ENCODE measurements at places on chromosomes 1 and 21.

- DNase-seq, result no peak
Observed at GRCh38 chr1:182639330-182639729, 35.1 kb upstream of the RGS16 start.

GRCh38 chr21:16572032-16572431 is 842.2 kb downstream of the USP25 start:
- DNase-seq, result no peak

DNA sequence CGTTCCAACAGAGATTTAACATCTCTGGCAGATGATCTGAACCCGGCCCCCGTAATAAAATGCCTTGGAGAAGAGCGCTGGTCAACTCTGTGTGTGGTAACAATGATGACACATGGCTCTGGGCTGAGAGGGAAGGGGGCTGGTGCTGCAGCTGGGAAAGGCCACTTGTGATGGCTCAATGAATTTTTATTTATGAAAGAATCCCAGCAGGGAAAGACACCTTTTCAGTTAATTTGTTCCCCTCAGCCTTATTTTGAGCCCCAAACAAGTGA is 59.4 kb downstream of the SYT6 start:
- DNase-seq, result no peak

- DNase-seq, result no peak
Observed at GRCh38 chr1:175449306-175449705, 256.7 kb upstream of the KIAA0040 start.

GRCh38 chr1:235911876-235912275 is 45.2 kb upstream of the LYST start:
- no peak for DNase-seq

GRCh38 chr1:19198820-19199219 is 11.2 kb downstream of the UBR4 start:
- DNase-seq, result no peak

DNA sequence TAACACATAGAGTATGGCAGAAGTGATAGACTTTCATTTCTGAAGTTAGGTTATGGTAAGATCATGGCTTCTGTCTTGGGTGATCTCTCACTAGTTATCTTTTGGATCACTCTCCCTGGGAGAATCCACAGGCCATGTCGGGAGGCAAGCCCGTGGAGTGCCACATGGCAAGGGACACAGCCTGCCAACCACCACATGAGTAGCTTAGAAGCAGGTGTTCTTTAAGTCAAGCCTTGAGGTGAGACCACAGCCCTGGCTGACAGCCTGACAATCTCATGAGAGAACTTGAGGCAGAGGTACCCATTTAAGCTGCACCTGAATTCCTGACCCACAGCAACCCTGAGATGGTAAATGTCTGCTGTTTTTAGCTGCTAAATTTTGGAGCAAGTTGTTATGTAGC is 130.4 kb downstream of the KCNN3 start:
- DNase-seq, result no peak

GRCh38 chr21:23402929-23403520 is 2204.3 kb downstream of the MRPL39 start:
- no peak for DNase-seq

DNA sequence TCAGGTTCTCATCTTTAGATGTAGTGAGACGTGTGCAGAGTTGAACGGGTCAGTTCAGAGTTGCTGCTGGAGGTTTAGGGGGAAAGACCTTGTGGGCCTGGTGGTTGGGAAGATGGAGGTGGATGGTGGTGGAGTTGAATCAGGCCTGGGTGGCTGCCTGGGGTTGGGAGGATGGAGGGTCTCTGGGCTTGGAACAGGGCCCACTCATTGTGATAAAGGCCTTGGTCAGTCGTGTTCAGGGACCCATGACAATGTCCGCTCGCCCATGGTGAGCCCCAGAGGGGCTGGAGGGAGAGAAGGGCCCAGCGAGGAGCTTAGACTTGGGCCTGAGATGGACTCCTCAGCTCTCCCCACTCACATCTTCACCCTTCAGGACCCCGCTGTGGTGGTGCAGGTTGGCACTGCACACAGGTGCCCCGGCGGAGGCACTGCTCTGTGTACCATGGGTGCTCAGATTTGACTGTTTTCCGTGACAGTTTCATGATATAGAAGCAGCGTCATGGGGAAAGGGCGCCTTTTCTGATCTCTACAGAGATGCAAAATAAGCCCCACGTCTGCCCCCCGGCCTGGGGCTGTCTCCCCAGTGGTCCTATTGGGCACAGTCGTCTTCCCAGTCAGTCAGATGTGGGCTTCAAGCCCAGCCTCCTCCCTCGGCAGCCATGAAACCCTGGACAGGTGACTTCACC is 39.2 kb downstream of the DISP3 start:
- no peak for DNase-seq

DNA sequence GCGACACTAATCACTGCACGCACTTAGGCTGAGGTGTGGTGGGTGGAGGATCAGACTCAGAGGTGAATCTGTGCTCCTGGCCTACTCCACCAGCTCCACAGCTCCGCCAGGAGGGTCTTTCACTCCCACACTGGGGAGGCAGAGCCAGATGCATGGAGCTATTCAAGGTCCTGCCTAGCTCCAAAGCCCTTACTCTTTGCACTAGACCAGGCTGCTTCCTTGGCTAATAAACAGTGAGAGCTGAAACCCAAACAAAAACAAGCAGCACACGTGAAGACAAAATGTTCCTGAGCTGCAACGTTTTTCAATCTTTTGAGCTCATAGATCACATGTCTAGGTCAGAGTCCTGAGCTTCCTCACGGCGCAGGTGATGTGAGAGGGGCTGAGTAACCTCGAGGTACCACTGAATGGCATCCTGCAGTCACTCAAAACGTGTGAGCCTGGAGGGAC is 19.2 kb downstream of the CAPZB start:
- DNase-seq, result no peak

- peak; percentile 90 for DNase-seq
Observed at GRCh38 chr1:94247138-94248094, 10.0 kb upstream of the ARHGAP29 start.

DNA sequence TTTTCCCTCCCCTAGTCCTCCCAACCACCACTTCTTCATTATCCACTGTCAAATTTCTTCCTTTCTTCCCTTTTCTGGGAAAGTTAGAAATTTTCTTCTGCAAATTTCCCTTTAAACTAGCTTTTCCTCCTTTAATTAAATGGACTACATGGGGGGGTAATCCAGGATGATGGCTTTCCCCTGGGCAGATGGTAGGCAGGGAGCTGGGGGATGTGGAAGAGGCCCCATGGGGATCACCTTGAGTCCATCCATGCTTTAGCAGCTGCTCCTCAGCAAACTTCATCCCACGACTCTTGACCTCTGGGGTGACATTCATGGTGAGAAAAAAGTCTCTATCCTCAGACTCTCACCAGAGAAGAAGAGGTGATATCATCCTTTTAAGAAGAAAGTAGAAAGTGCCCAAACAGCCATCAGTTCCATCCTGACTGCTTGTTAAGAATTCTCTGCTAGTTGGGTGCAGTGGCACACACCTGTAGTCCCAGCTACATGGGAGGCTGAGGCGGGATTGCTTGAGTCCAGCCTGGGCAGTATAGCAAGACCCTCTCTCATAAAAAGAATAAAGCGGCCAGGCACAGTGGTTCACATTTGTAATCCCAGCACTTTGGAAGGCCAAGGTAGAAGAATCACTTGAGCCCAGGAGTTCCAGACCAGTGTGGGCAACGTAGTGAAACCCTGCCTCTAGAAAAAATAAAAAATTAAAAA is 2.4 kb downstream of the GPATCH4 start:
- DNase-seq, result no peak

DNA sequence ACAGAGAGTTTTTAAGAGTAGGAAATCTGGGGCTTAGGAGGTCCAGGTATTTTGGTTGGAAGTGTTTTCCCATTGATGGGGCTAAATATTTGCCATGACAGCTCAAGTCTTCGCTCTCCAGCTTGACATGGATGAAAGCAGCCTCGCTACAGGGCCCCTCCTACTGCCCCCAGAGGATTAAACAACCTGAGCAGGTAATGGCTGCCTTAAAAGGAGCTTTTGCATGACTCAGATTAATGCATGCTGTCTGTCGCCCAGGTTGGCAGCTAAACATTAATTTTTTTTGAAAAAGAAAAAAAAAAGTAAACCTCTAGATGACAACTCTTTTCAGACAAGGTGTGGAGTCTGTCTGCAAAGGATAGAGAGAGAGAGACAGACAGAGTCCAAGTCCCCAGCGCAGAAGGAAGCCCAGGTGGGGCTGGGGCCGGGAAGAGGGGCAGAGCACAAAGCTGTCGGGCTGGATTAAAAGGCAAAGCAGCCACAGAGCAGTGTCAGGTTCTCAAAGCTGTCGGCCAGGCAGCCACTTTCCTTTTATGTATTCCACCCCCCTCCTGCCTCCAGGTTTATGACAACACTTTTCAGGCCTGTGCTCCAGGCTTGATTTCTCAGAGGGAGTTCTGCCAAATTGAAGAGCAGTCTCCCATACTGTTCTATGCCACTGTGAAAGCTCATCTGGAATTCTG is 127.9 kb downstream of the CLIC6 start:
- peak; percentile 65 for DNase-seq

DNA sequence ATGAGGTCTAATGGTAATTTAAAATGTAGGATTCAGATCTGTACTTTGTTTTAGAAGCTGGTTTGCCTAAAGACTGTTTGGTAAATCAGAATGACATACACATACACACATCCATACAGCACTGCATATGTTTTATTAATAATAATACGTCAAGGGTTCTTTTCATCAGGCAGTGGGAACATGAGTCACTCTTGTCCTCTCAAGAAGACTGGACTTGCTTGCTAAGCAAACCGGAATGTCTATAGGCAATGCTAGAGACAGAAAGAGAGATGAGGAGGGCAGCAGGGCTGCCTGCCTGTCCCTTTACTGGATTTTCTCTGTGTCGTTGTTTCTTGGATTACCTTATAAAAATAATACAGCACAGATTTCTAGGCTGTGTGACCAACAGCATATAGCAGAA is 119.1 kb upstream of the GALNT2 start:
- no peak for DNase-seq

DNA sequence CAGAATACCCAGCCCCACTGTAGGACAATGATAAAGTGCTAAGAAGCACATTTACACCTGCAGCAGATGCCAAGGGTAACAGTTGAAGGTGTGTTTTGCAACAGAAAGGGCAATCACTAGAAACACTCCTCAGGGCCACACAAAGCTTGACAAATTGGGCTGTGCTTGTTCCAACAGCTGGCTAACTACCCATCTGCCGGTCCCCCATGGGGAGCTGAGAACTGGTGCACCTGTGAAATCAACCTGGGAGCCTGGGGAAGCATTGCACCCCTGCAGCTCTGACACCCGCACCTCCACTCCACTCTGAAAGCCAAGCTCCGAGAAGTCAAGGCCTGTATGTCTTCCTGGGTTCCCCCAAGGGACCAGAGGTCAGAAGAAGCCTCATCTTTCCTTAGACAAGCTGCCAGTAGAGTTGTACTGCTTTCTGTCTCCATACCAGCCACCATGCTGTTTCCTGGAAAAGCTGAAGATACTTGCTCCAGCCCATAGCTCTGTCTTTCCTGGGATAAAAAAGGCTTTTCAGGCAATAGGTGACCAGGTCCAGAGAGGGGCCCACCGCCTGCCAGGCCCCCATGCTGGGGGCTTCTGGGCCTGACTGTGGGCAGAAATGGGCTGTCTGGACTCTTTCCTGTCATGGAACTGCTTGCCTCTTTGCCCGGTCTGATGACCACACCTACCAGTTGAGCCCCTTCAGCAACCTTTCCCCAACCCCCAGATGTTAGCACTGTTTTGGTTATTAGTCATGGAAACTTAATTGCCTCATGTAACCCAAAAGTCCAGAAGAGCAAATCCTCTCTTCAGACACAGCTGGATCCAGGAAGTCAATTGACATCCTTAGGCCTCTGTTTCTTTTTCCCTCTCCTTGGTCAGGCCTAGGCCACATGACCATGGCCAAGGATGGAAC is 93.6 kb downstream of the KIF14 start:
- DNase-seq, result no peak

- no peak for DNase-seq
Observed at GRCh38 chr1:176799327-176799726, 336.4 kb downstream of the PAPPA2 start.

DNA sequence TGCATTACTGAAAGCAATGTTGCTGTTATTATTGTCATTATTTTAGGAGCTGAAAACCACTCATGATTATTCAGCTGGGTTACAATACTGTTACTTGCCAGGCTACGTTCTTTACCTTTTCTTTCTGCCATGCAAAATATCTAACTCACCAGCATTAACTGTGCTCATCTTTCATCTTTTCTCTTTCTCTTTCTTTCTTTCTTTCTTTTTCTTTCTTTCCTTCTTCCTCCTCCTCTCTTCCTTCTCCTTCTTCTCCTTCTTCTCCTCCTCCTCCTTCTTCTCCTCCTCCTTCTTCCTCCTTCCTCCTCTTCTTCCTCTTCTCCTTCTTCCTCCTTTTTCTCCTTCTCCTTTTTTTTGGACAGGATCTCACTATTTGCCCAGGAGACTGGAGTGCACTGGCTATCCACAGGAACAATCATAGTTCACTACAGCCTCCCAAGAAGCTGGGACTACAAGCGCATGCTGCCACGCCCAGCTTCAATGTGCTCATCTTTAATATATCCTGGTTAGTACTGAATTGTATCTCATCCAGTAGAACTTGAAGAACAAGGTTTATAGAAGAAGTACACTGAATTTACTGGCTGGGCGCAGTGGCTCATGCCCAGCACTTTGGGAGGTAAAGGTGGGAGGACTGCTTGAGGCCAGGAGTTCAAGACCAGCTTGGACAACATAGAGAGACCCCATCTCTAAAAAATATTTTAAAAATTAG is 6.9 kb upstream of the ZMYM4 start:
- no peak for DNase-seq

GRCh38 chr1:55634516-55634915 is 419.4 kb upstream of the USP24 start:
- DNase-seq, result no peak

GRCh38 chr1:107776900-107777663 is 187.9 kb downstream of the VAV3 start:
- no peak for DNase-seq

DNA sequence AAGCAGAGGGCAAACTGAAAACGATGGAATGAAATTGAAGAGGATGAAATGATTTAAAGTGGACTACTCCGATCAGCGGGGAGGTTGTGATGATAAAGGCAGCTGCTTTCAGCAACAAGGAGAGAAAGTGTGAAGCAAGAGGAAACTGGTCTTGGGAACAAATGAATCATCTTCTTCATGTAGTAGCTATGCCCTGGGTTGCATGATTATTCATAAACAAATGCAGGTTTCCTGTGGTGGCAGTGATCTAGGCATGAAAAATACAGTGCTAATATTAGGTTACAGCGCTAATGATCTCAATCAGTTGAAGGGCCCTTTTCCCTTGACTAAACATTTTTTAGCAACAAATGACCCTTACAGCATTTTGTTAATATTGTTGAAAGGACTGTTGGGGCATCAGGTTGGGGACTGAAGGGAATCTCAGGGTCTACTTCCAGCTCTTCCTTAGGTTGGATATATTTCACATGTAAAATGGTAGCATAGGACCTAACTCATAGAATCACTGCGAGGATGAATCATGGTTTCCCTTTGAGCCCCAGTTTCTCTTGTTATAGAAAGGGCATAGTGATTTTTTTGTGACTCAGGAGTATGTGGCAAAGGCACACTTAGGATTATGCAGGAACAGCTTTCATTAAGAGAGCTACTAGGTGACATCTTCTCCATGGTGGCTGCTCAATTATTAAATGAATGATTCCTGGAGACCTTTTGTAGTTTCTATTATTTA is 1.9 kb upstream of the ZFYVE9 start:
- no peak for DNase-seq

- peak; percentile 97 for DNase-seq
Observed at GRCh38 chr1:51569284-51570062, 47.4 kb upstream of the OSBPL9 start.

Measured in mesendoderm (in vitro differentiated cells).